ENCODE measurements at places on chromosomes 6 and 20.

- DNase-seq = no peak
These were observed 6.6 kb downstream of the PLCB4 start for GRCh38 chr20:9075264-9076095.

- no peak for DNase-seq
These were observed 3.9 kb downstream of the ZFP57 start for GRCh38 chr6:29676981-29677601.

DNA sequence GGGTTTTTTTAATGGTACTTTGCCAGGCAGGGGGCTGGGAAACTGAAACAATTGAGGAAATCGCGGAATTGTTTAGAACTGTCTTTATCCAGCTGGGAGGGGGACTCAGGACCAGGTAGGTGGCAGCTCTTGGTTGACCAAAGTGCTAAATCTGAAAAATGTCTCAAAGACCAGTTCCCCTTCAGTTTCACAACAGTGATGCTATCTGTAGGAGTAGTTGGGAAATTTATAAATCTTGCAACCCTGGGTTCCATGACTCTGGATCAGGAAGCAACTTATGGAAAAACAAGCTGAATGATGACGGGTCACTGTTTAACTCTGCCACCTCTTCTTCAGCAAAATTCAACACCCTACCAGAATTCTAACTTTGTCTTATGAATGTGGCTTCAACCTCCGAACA is 99.7 kb downstream of the FAM50B start:
- no peak for DNase-seq

DNA sequence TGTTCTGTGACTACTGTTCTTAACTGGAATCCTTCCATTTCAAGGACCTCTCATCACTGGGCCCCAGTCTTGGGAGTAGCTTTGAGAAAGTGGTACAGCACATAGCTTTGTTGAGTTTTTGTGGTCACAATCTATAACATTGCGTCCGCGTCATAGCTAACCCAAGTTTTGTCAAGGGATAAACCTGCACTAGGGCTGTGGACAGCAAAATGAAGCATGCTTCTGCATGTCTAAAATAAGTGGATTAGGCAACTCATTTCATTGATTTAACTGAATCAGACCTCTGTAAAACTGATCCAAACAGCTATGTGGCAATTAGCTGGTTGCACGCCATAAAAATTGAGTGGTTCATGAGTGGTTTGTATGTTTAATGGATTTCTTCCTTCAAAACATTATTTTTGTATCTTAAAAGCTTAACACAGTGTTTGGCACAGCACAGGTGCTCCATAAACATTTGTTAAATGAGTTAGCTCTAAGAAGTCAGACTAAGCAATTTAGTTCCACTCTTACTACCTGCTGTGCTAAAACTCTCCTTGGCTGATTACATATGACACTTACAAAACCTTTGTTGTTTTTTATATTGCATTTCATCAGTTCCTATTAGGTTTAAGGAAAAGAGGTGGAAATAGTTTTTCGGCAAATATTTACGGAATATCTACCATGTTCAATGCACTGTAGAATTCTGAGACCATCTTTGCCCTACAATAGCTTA is 160.3 kb upstream of the ATXN1 start:
- DNase-seq = no peak

DNA sequence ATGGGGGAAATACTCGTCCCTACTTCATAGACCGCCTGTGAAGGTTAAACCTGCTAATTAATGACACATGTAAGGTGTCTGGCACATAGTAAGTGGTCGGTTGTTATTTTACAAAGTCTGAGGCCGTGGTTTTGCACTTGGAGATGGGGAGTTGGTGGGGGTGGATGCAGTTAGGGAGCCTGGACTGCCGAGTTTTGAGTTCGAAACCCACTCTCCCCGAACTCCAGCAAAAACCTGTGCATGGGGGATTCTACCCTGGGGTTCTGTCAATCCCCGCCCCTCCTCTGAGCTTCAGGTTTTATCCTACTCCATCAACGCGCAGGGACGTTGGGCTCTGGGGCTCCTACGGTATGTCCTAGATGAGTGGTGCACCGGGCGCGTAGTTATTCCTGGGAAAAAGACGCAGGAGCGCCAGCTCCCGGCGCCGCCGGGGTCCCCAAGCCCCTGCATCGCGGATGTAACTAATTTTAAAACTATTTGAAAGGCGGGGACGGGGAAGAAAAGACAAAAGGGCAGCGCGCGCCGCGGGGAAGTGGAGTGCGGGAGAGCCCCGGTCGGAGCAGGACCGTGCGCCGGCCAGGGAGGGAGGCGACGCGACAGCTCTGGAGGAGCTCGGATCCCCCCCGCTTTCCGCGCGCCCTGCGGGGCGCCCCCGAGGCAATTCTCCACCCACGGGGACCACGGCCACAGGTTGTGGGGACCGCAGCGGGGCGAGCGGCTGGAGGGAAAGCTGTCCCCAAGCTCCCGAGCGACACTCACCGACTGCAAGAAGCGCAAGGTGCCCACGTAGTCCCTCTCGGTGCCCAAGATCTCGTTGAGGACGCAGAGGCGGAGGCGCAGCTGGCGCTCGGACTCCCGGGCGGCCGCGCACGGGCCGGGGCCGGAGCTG is 672 bp downstream of the PREX1 start:
- DNase-seq = no peak

DNA sequence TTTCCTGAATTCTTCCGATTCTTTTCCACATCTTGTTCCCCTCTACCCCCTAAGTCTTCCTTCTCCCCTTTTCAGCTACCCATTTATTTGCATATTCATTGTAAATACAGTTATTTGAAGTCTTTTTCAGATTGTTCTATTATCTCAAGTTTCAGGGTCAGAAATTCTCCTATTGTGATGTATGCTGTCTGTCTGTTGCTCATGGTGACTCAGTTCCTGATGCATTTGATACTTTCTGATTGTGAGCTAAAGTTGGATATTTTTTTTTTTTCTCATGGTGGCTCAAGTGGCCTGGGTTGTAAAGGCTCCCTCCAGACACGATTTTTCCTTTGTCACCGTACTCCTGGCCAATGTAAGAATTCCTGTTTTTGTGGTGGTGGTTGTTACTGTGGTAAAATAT is 4.9 kb upstream of the PI16 start:
- no peak for DNase-seq

GRCh38 chr6:138971601-138972000 is 16.5 kb downstream of the REPS1 start:
- no peak for DNase-seq

- no peak for DNase-seq
These were observed 358.0 kb upstream of the CDH4 start for GRCh38 chr20:60894091-60894490.

DNA sequence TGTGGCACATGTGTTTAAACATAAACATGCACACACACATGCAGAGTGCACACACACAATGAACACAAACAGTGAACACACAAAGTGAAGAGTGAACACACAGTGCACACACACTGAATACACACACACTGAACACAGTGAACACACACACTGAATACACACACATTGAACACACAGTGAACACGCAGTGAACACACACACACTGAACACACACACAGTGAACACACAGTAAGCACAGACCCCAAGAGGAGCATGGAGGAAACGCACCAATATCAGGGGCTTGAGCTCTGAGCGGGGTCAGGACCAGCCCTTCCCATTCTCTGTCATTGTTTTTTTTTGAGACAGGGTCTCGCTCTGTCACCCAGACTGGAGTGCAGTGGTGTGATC is 17.1 kb upstream of the HELZ2 start:
- no peak for DNase-seq

- DNase-seq = no peak
These were observed 79.5 kb downstream of the CTNNBL1 start for GRCh38 chr20:37773291-37773826.

DNA sequence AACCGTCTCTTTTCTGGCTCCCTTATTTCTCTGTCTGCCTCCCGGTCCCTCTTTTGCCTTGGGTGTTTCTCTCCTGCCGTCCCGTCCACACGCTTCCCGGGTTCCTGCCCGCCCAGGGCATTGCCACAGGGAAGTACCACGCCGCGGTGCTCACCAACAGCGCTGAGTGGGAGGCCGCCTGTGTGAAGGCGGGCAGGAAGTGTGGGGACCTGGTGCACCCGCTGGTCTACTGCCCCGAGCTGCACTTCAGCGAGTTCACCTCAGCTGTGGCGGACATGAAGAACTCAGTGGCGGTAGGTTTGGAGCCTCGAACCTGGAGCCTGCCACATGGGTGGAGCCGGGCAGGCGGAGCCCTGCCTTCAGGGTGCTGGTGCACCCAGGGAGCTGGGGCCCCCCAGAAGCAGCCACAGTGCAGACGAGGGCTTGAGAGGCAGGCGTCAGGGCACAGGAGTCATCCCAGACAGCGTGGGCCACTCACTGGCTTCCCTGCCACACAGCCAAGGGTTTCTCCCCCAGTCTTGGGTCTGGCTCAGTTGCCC is 21.3 kb downstream of the NPEPL1 start:
- no peak for DNase-seq

DNA sequence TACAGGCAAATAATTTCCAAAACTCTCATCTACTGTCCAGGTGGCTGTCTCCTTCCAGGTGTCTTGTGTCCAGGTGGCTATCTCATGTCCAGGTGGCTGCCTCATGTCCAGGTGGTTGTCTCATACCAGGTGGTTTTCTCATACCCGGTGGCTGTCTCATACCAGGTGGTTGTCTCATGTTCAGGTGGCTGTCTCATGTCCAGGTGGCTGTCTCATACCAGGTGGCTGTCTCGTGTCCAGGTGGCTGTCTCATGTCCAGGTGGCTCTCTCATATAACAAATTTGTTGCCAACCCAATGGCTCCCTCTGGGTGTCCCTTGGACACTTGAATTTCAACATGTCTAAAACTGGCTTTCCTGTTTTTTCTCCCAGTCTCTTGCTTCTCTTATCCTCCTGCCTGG is 14.3 kb upstream of the SLC22A3 start:
- DNase-seq = no peak

- no peak for DNase-seq
These were observed 686.9 kb downstream of the BCKDHB start for GRCh38 chr6:80793411-80793810.

GRCh38 chr20:59120919-59121318 is 42.7 kb upstream of the ZNF831 start:
- DNase-seq = no peak

All from stimulated activated CD8-positive, alpha-beta memory T cell treated with anti-CD3 and anti-CD28 coated beads, Interleukin-4, amount 100 ng/mL, for 24 hours (primary cell).